ENCODE measurements at places on chromosomes 4 and X.

- DNase-seq: no peak
Observed at GRCh38 chr4:10403633-10404445, 53.4 kb downstream of the ZNF518B start.

DNA sequence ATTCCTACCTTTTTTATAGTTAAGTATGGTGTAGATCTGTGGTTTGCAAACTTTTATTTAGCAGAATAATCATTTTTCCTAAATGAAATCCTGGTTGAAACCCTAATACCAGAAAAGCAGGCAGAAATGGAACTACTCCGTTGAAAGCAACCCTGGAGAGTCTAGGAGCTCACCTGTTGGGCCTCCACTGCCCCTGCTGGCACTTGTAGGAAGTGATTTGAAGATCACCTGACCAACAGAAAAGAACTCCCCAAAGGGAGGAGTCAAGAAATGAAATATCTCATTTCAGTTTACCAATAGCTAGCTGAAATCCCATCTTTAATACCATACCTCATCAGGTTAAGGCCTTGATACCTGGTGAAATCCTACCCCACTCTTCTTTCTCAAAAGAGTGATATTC lies 277.1 kb downstream of the KLHL13 start:
- DNase-seq: no peak

DNA sequence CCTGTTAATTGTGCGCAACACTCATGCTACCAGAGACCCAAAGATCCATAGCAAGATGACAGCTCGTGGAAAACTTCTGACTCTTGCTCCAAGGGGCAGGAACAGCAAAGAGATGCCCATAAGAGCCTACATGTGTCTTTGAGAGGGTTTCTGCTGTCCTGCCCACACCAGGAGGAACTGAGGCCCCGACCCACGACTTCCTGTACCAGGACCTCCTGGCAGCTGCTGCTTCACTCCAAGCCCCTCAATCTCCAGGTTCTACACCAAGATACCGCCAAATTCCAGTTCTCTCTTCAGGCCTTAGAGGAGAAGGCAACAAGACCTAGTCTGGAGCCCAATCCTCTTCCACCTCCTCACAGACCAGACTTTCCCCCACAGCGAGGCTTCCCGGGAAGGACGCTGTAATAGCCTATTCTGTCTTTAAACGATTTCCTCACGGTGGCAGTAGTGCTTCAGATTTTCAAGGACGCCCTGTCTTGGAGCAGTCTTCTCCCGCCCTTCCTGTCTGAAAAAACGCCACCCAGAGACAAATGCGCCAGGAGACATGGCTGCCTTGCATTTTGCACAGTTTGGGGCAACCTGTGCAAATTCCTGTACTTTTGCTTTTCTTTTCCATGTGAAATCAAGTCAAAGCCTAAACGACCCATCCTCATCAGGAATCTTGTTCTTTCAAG lies 230.2 kb upstream of the STK26 start:
- no peak for DNase-seq

GRCh38 chr4:76677571-76678326 lies 220.2 kb downstream of the SOWAHB start:
- no peak for DNase-seq

DNA sequence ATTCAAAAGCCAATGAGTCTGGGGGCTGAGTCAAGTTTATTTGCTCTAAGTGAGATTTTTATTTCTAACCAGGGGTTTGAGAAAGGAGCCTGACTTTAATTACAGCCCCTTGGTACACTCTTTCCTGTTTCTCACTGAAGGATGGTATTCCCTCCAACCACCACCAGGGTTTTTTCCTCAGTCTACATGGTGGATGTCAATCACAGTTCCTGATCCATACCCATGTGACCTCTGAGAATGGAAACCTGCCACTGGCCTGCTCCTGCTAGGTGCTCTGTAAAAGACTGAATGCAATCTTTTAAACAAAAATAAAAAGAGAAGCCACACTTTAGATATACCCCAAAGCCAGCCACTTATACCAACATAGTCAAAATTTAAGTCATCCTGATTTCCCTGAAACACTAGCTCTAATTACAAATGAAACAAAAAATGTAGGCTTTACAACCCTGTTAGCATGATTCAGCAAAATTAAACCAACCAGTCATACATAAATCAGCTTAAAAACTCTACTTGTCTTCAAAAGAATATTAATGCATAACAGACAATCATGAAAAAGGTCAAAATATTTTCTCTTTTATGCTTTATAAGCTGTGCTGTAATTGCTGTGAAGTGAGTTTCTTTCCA lies 112.1 kb upstream of the NWD2 start:
- DNase-seq: no peak

DNA sequence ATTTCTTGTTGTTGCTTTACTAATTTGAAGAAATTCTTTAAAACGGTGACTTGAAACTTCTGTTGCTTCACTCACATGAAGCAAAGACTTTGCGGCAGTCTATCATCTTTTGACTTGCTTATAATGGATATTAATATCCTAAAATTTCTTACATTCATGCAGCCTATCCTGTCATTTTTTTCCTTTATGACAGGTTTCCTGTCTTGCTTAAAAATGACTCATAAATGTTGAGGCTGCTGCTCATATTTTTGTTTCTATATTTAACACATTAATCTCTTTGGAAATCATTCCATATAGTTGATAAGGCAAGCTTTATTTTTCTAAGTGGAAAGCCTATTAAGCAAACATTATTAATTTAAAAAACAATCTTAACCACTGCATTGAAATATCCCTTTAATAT lies 176.6 kb upstream of the GALNTL6 start:
- no peak for DNase-seq

GRCh38 chr4:122873146-122873545 lies 46.5 kb downstream of the FGF2 start:
- DNase-seq: no peak

- no peak for DNase-seq
Observed at GRCh38 chrX:123170546-123170945, 13.5 kb upstream of the GRIA3 start.

DNA sequence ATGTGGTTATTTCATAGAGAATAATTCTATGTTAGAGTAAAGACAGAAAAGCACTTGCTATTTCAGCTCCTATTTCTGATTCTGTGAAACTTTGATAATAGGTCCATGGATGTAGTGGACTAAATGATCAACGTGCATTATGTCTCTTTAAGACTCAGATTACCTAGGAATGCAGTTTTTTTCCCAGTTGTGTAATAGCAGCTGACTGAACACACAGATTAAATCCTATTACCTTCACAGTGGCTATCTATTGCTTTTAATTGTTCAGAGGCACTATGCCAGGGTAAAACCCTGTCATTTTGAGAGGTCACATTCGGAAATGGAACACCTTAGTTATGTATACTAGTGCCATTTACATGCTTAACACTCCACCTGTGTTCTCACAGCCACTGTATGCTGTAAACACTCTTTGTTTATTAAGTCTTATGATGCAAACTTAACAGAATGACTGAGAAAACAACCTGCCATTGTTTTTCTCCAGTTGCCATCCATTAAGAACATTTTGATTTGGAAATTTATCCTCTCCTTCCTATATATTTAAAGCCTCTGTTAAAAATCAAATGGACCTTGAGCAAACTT lies 70.5 kb downstream of the HPGD start:
- DNase-seq: no peak

- peak; percentile 36 for DNase-seq
Observed at GRCh38 chrX:107718156-107718621, 57.4 kb downstream of the TSC22D3 start.

- DNase-seq: no peak
Observed at GRCh38 chrX:153770601-153771414, 6.8 kb downstream of the PLXNB3 start.

DNA sequence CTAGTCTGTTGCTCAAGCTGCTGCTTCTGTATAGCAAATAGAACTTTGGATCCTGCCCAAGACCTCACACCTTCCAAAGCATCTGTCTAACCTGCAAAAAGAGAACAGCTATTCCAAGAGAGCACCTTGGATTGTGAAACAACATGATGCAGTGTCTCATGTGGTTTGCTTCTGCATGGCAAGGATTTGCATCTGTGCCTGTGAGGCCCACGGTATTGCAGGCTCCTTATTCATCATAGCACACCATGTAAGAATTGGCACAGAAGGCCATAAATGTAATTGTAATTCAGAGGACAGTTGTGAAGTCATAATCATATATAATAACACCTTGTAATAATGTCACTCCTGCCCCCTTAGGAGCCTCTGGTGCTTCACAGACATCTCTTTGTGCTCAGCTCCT lies 147.1 kb downstream of the ZNF674 start:
- DNase-seq: no peak

- DNase-seq: no peak
Observed at GRCh38 chr4:185068837-185069236, 50.5 kb downstream of the HELT start.

GRCh38 chrX:23786268-23786815 lies 3.4 kb downstream of the SAT1 start:
- no peak for DNase-seq

DNA sequence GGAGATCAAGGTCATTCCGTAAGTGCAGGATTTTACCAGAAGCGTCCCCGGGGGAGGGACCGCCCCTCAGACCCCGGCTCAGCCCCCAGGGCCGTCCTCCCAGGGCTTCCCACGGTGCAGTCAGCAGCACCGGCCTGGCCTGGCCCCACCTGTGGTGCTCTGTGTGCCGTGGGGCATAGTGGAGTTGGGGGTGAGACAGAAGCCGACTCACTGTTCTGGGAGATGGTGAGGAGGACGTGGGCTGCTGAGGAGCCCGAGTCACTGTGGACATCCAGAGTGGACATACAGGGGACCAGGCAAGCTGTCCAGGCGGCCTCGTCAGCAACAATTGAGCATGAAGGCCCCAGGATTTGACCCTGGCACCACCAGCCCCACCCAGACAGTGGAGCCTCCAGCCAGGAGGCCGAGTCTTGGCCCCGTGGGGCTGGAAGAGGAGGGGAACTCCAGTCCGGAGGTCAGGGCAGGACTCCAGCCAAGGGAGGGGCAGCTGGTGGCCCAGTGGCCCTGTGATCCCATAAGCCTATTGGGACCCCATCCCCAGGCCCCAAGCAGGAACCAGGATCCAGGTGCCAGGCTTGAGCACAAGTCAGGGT lies 19.1 kb downstream of the ATP5ME start:
- no peak for DNase-seq

DNA sequence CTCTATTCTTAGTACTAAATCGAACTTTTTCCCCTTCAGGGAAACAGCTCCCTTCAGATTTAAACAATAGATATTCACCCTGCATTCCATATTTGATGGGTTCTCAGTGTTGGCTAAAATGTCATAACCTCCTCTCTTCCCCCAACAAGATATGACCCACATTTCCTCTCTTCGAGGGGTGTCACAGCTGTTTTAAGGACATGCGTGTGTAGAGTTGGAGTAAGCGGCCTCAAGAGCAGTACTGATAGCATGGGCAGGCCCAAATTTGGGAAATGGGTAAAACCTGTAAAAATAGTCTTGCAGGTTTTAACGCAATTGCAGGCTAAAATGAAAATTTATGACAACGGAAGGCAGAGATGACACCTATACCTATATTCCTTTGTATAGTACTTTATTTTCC lies 28.7 kb downstream of the SAT1 start:
- DNase-seq: no peak
